ENCODE measurements at places on chromosomes 1 and 21.

DNA sequence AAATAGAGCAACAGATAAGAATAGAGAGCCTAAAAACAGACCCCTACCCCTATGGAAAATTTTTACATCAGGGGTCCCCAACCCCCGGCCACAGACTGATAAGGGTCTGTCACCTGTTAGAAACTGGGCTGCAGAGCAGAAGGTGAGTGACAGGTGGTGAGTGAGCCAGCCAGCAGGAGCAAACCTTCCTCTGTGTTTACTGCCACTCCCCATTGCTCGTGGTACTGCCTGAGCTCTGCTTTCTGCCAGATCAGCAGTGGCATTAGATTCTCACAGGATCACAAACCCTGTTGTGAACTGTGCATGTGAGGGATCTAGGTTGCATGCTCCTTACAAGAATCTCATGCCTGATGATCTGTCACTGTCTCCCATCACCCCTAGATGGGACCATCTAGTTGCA, 174.1 kb downstream of the FOXD2 start:
- DNase-seq, result no peak

DNA sequence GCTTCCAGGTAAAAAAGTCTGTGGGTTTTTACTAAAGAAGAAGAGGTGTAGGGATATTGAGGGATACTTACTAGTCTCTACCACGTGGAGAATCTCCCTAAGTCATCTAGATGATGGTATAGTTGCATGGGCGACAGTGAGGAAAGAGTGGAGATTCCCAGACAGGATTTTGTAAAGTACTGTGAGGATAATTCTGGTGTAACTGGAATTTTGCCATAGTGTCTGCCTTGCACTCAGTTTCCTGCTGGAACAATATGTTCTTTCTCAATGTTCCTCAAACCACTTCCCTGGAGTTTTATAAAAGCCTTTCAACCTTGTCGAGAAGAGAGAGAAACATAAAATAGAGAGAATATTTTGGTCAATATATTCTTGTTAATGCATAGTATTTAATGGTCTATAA, 95.1 kb upstream of the WLS start:
- DNase-seq, result no peak

GRCh38 chr1:221083902-221084301, 204.7 kb downstream of the HLX start:
- DNase-seq, result no peak

DNA sequence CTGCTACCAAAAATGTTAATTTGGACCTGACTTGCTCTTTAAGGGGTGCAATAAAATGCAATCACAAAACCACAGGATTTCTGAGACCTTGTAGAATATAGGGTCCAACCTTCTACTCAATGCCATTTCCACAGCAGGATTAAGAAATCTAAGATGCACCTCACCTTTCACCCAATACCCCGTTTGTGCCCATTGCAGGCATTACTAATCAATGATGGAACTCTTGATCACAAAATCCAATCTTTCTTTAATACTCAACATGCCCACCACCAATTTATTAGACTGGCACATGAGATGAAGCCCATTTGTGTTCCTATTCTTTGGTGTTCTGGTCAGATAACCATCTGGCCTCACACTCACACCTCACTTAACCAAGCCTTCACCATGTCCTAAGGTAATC, 117.2 kb upstream of the IGSF21 start:
- no peak for DNase-seq

DNA sequence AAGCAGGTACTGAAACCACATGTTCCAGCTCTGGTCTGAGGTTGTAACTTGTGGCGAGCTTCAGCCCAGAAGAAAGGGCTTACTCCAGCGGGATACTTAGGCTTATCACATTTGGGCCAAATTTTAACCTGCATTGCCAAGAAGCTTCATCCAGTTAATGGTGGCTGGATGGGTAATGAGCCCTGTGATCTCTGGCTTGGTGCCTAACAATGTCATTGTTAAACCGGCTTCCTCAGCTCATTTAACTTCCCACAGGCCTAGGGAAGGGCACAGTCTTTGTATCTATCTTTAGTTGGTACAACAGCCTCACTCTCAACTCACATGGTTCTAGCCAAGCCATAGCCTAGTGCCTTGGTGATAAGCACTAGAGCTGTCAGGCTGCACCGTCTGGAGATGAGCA, 43.6 kb upstream of the CCDC190 start:
- no peak for DNase-seq

DNA sequence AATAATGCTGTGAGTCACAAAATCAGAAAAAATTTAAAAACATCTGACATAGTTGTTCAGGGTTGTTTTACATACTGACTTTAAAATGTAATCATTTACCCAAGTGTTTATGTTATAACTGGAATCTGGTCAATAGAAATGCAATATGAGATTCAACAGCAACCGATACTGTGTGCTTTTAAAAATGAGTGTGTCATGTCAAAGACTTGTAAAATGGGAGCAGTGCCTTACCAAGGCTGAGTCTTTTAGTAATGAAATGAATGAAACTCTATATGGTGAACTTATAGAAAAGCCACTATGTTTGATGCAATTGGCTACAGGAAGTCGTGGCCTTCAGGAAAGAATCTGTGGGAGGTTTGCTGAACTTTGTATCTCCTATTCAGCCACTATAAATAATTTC, 570.2 kb downstream of the DPYD start:
- DNase-seq, result no peak

- peak; percentile 29 for DNase-seq
Observed at GRCh38 chr1:158203693-158204457, 23.2 kb downstream of the CD1D start.

GRCh38 chr21:14318578-14318977, 64.4 kb downstream of the HSPA13 start:
- no peak for DNase-seq
